ENCODE measurements at places on chromosomes 1 and 21. TPM values are rescaled to one million over a fixed set of nuclear protein-coding genes. Genes with fewer than 3 reads are reported as not detected.

The TNNI3K gene
- total RNA-seq: not detected

The VHLL gene
- total RNA-seq: not detected

GRCh38 chr1:61053226-61053711, 29.1 kb upstream of the NFIA start:
- no peak for DNase-seq

- no peak for DNase-seq
Observed at GRCh38 chr21:35448876-35449599, 399.9 kb upstream of the RUNX1 start.

The SLC37A1 gene
- total RNA-seq: 6.7 TPM

- no peak for DNase-seq
Observed at GRCh38 chr1:11925938-11926292, 312 bp downstream of the KIAA2013 start.

DNA sequence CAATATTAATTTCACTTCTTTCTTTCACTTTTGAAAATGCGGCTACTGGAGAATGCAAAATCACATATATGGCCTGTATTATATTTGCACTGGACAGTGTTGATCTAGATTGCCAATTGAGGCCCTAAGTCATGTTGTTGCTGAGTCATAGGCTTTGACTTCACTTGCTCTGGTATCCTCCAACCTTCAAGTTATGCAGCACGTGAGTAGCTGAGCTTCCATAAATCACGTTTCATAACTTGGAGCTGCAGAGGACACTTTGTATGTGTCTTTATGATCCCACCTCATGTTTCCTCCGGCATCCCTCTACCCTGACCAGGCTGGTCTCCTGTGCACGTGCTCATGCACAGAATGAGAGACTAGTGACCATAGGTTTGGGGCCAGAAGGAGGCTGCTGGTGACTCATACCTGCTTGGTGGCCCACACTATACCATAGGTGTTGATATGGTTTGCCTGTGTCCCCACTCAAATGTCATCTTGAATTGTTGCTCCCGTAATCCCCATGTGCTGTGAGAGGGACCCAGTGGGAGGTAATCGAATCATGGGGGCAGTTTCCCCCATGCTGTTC, 103.0 kb upstream of the TSPAN2 start:
- DNase-seq: no peak

The GPR25 gene
- total RNA-seq: not detected

The NBPF10 gene
- 0.54 TPM for total RNA-seq

The OR10K1 gene
- not detected for total RNA-seq

- DNase-seq: peak; percentile 44
Observed at GRCh38 chr1:178870944-178871343, at the start of gene ANGPTL1. Gene ANGPTL1, minus strand, starts transcription at chr1:178871077. Its CDS starts 5,301 bp downstream, at chr1:178865776.

The SELE gene
- total RNA-seq: not detected

DNA sequence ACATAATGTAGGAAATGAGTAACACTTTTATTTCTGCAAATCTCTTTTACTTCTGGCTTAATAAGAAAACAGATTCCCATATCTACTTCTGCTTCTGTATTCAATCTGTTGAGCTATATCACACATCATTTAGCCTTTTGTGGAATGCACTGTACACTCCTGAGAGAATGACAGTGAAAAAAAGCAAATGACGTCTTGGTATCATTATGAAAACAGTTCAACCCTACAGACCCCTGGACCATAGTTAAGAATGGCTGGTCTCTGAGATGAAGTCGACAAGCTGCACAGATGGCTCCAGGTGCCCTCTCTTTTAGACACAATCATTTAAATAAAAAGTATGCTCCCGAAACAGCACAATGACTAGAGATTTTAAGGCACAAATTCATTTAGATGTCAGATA, 247.0 kb downstream of the RERE start:
- no peak for DNase-seq

The HOOK1 gene
- total RNA-seq: not detected

DNA sequence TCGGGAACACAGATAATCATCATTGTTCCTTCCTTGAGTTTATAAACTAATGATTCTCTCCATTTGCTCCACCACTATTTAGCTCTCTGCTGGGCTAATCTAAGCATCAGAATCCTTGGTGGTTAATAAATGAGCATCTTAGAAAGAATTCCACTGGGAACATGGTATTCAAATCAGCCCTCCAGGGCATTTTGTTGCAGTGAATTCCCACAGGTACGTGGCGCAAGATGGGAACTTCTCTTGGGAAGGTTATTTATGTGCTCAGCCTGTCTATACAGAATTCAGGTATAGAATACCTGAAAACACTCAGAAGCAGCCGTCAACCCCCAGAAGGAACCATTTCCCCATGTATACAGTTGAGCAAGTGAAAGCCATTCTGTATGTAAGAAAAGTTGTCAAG, 131.5 kb downstream of the NTNG1 start:
- no peak for DNase-seq

DNA sequence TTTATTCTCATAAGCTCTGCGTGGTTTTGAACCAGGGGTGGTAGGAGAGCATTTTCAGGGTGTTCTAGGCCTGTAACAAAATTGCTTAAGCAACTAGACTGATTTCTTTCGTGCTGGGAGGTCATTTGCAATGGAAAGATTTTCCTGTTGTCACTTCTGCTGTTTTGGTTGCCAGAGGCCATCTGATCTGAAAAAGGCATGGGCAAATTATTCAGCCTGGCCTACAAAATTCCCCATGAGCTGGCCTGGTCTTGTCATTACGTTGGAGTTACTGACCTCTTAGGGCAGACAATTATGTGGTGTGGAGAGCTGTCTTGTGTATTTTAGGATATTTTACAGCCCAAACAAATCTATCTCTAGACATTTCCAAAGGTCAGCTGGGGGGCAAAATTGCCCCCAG, 444.4 kb upstream of the DAB1 start:
- no peak for DNase-seq

GRCh38 chr1:165056914-165057313, 299.6 kb downstream of the LMX1A start:
- DNase-seq: no peak

DNA sequence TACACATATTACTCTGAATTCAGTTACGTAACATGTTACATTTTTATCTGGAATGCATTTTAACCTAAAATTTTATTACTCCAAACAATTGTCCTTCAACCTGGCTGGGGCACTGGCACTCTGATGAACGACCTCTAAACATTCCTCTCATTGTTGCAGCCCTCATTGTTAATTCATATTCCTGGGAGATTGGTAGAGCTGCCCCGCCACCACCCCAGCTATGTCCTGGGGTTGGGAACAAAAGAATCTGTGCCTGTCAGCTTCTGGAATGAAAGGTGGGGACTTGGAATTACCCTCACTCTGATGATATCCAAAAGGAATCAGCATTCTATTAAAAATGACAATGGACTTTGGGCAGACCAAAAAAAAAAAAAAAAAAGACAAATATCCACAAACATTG, 38.0 kb upstream of the DESI2 start:
- no peak for DNase-seq

DNA sequence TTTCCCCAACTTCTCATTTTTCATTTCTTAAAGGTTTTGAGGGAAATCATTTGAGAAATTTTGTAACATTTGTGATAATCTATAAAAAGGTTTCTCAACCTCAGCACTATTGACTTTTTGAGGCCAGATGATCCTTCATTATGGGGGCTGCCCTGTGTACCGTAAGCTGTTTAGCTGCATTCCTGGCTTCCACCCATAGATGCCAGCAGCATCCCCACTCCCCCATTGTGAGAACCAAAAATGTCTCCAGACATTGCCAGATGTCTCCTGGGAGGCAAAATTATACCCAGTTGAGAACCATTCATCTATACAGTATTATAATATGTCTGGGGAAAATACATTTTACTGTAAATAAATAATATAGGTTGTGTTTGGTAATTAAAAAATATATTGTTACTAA, 146.0 kb downstream of the PBX1 start:
- no peak for DNase-seq

The PCBP3 gene
- 6.1 TPM for total RNA-seq

- no peak for DNase-seq
Observed at GRCh38 chr1:10978719-10979118, 33.7 kb upstream of the TARDBP start.

The AGT gene
- 72.7 TPM for total RNA-seq

DNA sequence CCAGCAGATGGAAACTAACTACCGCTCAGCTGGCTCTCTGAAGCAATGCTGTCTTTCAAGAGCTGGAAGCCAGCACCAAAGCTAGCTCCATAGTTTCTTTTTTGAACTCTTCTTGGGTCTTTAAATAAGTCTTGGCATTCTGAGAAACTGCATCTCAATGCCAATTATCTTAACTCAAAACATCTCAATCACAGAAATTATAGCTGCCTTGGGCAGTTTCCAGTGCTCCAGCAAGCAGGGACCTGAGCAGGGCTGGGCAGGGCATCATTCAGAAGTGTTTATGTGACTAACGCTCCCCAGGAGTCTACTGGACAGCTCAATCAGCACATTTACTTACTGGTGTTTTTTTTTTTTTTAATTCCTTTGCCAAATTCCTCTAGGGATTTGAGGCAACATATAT, 18.3 kb upstream of the PADI4 start:
- DNase-seq: peak; percentile 76

DNA sequence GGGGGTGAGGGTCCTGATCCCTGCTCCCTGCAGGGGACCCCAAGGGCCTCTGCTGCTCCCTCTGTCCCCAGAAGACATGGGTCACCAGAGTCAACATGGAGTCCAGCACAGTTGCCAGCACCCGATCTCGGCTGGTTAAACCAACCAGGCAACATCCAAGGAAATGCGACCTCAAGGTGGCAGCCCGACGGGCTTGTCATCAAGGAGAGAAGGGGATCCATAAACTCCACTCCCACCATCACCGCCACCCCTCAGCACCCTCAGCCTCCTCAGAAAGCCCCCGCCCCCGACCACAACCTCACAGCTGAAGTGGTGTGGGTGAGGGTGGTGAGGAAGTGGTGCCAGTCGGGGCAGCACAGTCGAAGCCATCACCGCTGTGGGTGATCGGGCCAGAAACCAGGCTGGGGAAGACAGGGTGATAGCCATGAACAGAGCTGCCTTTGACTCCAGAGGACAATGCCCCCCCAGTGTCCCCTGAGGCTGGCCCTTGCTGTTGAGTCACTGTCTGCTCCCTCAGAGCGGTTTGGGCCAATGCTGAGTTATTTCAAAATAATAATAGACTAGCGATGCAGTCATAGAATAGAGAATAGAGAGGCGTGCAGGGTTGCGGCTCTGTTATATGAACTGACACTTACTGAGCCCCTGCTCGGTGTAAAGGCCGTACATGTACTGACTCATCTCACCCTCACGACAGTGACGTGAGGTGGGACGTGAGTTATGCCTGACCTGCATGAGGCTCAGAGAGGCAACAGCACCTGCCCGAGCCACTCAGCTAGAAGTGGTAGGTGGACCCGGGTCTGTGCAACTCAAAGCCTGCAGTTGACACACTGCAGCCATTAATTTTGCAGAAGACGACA, 88.7 kb upstream of the IFFO2 start:
- DNase-seq: no peak

- DNase-seq: no peak
Observed at GRCh38 chr1:42312576-42313212, 22.3 kb downstream of the FOXJ3 start.

DNA sequence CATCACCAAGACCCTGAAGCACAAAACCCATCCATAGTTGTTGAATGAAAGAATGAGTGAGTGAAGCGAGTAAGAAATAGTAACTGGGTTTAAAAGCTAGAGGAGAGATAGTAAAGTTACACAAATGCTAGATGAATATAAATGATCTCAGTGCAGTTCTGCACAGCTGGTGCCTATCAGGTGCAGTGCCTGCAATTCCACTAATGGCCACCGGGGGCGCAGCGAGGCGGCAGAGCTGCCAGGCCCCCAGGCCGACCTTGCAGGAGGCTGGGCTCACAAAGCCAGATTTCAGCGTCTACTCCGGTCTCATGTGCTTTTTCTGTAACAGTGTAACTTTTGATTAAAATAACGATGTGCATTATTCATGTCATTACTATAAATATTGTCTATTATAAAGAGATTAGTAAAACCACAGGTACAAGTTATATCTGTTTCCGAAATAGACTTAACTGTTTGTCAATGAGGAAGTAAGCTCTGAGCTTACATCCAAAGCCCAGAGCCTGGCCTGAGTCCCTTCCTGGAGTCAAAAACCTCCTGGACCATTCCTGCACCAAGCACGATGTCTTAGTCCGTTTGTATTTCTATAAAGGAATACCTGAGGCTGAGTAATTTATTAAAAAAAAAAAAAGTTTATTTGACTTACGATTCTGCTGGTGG, 477.6 kb downstream of the NPHP4 start:
- peak; percentile 59 for DNase-seq

DNA sequence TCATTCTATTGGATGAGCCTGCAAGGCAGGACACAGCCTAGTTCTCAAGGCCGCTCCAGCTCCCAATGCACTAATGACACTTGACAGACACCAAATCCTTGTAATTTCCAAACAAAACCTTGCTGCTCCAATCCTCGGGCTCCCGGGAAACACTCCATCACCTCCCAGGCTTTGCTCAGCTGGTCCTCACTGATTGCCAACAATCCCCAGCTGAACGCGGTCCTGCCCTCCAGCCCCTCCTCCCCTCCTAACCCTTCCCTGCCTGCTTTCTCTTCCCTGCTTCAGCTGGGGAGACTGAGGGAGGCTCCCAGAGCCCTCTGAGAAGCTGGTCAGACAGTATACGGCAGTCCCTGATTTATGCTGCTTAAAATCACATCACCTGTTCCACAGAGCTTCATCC, 114.4 kb upstream of the TNR start:
- DNase-seq: no peak

DNA sequence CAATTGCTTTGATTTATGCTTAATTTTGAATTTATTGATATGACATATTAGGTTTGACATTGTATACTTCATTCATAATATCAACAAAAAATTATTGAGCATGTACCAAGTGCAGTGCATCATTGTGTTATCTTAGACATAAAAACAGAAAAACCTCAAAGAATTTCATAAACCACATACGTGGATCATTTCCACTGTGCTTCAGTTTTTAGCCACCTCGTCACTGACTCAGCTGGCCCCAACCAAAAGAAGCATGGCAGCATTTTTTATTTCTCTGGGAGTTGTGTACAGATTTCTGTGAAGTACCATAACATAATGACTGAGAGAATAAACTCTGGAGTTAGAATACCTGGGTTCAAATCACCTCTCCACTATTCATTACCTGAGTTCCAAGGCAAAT, 95.6 kb upstream of the C1orf87 start:
- no peak for DNase-seq

DNA sequence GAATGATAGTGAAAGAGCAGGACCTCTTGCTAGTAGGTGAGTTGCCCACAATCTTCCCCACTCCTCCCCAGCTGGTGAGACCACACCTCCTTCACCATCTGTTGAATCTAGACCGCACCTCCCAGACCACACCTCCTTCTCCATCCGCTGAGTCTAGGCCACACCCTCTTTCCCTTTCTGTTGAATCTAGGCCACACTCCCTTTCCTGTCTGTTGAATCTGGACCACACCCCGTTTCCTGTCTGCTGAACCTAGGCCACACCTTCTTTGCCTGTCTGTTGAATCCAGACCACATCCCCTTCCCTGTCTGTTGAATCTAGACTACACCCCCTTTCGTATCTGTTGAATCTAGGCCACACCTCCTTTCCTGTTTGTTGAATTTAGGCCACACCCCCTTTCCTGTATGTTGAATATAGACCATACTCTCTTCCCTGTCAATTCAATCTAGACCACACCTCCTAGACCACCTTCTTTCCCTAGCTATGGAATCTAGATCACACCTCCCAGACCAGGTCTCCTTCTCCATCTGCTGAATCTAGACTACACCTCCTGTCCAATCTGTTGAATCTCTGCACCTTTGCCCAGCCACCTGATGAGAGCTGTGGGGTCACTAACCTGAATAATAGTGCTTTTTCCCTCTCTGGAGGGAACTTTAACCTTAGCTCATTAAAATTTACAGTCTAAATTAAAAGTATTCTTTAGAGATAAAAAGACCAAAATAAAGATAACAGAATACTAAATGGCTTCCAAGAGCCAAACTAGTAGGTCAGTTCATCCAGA, 116.3 kb downstream of the DAB1 start:
- DNase-seq: peak; percentile 22

Data from H4 (cell line).